ENCODE measurements at places on chromosomes 5 and 9.

GRCh38 chr5:149294872-149295829 lies 23.5 kb downstream of the AFAP1L1 start:
- no peak for DNase-seq

DNA sequence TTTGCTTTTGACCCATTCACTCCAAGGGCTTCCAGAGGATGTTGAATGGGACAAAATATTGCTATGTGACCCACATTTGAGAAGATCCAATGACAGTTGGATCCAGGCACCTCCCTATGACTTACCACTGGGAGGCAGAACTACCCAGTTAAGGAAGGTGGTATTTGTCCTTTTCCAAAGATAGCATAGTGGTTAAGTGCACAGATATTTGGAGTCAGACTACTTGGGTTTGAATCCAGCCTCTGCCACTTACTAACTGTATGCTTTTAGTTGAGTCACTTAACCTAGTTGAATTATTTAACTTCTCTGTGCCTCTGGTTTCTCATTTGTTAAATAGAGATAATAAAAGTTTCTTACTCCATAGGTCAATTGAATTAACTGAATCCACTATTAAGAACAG lies 74.5 kb upstream of the PALM2AKAP2 start:
- DNase-seq, result no peak

- DNase-seq, result peak; percentile 66
Observed at GRCh38 chr5:76082772-76083554, at the start of gene SV2C. Gene SV2C (plus strand): TSS chr5:76083383. CDS start chr5:76131751, 48,368 bp downstream.

DNA sequence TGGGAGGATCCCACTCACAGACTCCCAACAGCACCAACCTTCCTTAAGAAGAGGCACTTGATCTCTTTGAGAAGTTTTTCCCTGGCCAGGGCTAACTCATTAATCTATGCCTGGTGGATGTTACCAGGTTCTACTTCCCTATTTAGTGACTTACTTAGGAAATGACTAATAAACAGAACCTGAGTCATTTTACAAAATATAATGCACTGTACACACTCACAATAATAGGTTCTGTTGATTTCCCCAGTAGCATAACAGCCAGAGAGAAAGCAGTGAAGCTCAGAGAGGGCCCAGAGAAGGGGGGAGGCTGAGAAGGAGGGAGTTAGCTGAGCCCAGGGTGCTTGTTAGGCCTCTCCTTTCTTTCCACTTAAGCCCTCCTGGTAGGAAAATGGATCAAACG lies 27.1 kb downstream of the FRMD3 start:
- DNase-seq, result no peak

GRCh38 chr9:130542457-130543228 lies 36.7 kb upstream of the FUBP3 start:
- no peak for DNase-seq
